ENCODE measurements at places on chromosomes 16 and 17.

DNA sequence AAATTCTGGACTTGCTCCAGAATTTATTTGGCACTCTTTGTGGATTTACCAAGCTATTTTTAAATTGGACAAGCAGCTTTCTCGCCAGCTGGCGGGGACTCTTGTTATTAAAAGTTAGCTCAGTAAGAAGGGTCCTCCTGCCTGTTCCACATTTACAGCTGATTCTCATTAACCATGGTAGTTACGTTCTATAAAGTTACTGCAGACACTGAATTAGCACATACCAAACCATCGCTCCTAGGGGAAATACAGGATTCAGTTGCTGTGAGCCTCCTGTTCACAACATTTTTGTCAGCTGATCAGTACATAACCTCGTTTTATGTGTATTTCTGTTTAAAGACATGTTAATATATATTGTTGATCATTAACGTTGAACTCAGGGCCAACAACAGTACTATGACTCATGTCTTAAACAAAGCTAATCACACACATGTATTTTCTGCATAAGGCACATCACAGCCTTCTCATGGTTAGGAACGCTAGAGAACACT lies 4.2 kb downstream of the LDAF1 start:
- DNase-seq: no peak

DNA sequence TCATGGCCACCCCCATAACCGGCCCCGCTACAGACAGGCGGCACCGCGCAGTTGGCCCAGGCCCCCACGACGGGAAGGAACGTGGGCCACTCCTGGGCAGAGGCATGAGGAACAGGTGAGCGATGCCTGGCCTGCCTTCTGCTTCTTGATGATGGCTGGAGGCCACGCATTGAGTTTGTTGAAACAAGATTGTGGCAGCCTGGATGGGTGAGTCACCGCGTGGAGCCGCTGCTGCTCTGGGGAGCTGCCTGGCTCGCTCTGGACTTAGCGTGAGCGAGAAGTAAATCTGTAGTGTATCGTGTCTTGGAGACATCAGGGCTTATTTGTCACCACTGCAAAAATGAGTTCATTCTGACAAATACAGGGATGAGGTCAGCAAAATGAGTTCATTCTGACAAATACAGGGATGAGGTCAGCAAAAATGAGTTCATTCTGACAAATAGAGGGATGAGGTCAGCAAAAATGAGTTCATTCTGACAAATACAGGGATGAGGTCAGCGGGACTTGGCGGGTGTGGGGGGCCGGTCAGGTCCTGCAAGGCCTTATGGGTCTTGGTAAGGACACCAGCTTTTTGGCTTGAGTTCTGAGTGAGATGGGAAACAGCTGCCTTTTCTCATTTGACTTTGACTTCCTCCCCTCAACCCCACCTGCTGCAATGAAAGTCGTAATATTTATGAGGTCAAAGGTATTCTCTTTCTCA lies 93.0 kb downstream of the SEC14L1 start:
- DNase-seq: no peak

GRCh38 chr17:50558091-50558490 lies 2.4 kb upstream of the CACNA1G start:
- DNase-seq: no peak

DNA sequence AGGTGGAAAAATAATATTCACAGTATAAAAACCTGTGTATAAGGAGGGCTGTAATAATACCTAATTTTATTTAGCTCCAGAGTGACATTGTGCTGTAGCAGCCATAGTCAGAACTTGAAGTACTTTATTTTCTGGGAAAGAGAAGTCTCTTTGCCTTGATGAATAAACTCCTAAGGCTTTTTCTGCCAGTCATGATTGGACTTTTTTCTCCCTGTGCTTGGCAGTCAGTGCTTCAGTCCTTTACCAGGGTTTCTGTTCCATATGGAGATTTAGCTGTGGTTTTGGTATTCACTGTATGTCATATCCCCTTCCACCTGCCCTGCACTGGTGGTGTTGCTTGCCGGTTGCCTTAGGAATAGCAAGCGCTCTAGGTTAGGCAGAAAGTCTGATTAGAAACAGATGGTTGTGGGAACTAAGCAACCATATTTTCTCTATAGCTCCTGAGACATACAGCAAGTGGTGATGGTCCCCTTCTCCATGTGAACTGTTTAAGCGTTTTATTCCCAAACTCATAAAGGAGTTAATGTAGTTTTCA lies 24.7 kb downstream of the DDX42 start:
- no peak for DNase-seq

GRCh38 chr16:24850289-24850938 lies 4.7 kb downstream of the SLC5A11 start:
- DNase-seq: no peak

GRCh38 chr16:26214581-26215174 lies 522.9 kb downstream of the HS3ST4 start:
- DNase-seq: no peak

DNA sequence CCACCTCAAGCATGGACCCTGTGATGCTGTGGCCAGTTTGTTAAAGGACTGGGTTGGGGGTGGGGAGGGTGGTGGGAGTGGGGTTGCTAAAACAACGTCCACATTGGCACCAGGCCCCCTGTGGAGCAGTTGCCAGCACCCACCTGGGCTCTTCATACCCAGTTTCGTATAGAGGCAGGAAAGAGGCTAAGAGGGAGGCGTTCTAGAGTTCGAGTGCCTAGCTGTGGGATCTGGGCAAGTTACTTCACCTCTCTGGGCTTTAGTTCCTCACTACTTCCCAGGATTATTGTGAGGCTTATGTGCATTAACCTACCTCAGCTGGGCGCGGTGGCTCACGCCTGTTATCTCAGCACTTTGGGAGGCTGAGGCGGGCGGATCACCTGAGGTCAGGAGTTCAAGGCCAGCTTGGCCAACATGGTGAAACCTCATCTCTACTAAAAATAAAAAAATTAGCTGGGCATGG lies 1.4 kb downstream of the MFAP4 start:
- no peak for DNase-seq

DNA sequence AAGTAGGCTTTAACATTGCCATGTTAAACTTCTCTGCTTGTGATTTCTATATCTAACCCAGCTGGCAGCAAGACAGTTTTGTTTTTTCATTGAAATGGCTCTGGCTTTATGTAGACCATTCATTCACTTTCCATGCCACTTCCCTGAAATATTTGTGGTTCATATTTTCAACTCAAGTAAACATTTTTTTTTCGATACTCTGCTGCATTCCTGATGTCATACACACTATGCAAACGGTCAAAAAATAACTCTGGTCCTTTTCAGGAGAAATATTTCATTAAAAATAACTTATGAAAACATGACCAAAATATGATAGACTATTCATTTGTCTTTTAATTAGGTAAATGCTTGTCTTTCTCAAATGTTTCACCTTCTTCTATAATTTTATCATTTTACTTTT lies 116.3 kb downstream of the USP22 start:
- DNase-seq: no peak

- peak; percentile 24 for DNase-seq
These were observed 12.9 kb downstream of the ZNRF1 start for GRCh38 chr16:75011634-75012307.

DNA sequence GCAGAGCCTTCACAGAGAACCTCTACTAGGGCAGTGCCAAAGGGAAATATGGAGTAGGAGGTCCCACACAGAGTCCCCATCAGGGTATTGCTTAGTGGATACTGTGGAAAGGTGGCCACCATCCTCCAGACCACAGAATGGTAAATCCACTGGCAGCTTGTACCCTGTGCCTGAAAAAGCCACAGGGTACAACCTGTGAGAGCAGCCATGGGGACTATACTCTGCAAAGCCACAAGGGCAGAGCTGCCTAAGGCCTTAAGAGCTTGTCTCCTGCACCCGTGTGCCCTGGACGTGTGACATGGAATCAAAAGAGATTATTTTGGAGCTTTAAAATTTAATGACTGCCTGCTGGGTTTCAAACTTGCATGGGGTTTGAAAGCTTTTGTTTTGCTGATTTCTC lies 118.0 kb upstream of the SEC14L1 start:
- DNase-seq: no peak

DNA sequence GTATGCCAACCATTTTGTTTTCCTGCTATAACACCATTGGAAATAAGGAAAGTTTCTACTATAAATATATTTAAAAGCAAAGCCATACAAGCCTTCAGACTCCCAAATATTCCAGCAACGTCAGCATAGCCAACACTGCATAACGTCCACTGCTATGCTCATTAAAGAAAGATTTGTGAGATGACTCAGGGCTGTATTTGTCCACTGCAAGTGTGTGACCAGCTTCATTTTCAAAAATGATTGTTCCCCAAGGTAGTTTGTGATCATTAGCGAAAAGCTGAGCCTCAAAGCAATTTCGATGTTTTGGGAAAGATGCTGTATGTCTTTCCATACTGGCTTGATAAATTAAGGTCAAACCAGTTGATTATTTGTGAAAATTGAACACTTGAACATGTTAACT lies 14.9 kb upstream of the CCDC182 start:
- DNase-seq: no peak

GRCh38 chr17:37818689-37819088 lies 73.8 kb upstream of the HNF1B start:
- DNase-seq: no peak

DNA sequence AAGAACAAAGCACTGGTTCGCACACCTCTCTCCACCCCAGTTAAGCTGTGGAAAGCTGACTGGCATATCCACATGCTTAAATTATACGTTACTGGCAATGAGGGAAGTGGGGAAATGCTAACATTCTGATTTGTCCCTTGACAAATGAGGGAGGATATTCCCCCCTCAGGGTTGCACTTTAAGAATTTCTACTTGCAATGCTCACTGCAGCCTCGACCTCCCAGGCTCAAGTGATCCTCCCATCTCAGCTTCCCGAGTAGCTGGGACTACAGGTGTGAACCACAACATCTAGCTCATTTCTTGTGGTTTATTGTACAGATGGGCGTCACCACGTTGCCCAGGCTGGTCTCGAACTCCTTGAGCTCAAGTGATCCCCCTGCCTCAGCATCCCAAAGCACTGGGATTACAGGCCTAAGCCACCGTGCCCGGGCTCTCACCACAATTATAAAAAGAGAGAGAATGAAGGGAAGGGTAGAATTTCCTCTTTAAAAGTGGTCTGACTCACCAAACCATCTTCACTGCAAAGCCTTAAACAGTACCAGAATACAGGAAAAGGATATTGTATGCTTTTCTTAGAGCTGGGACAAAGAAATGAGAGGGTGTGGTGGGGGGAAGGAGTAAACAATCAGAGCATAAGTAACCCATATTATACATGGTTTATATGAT lies 38.9 kb downstream of the KANSL1 start:
- no peak for DNase-seq

- no peak for DNase-seq
These were observed 9.8 kb downstream of the MSRB1 start for GRCh38 chr16:1933097-1933661.

DNA sequence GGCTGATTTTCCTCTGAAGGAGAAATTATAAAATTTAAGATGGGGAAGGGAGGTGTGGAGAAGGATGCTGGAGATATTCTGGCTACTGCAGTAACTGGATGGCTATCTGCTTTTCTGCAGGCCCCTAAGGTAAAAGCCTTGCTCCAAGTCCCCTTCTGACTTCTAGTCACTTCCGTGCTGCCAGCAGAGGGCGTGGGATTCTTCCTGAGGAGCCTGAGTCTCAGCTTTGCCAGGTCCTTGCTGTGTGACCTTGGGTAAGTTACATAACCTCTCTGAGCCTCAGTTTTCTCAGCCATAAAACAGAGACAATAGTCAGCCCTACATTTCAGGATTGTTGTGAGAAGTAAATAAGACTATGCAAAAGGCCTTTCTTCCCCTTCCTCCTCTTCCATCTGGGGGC lies 24.3 kb upstream of the TMEM220 start:
- DNase-seq: no peak

- DNase-seq: no peak
These were observed 31.5 kb upstream of the FOXF1 start for GRCh38 chr16:86478779-86479178.

GRCh38 chr16:85735225-85735635 lies 15.7 kb downstream of the C16orf74 start:
- peak; percentile 4 for DNase-seq

GRCh38 chr17:50426472-50426782 lies 409 bp downstream of the ACSF2 start:
- no peak for DNase-seq

GRCh38 chr17:62690168-62690897 lies 62.9 kb downstream of the MRC2 start:
- no peak for DNase-seq

GRCh38 chr16:58102665-58103392 lies 26.4 kb downstream of the CFAP20 start:
- no peak for DNase-seq

DNA sequence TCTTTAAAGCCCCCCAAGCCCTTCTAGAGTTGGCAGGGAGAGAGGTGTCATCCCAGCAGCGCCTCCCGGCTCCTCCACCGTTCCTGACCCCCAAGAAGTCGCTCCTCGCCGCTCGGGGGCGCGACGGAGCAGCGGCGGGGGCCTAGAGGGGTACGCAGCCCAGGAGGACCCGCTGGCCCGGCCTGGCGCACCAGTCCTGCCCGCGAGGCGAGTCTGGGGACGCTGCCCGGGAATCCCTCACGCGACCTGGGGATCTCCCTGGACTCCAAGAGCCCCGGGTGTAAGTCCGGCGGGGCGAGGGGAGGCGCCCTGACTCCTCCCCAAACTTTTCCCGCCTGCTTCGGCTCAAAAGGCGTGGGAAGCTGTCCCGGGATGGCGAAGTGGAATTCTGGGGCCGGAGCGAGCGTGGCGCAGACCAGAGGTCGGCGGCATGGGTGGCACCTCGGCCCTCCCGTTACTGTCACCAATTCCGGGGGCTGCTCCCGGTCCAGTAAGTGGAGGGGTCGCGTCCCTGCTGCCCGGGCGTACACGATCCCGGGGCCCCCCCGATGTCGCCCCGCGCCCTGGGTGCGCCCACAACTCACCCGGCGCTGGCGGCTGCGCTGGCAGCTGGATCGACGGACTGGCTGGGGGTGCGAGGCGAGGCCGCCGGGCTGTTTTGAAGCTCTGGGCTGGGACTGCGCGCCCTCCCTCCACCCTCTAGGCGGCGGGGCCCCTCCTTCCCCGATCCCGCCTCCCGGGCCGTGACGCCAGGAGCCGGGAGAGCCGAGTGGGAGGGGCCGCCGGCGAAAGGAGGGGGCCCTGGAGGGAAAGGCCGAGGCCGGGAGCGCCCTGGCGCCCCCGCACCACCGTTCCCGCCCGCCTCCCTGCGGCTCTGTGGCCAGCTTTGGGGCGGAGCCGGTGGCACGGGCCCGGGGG lies at the start of gene EMP2:
EMP2 (minus strand) TSS at position 634 of the 918 bp plus-strand sequence. CDS start 32,981 bp downstream, outside the sequence.
- DNase-seq: no peak

DNA sequence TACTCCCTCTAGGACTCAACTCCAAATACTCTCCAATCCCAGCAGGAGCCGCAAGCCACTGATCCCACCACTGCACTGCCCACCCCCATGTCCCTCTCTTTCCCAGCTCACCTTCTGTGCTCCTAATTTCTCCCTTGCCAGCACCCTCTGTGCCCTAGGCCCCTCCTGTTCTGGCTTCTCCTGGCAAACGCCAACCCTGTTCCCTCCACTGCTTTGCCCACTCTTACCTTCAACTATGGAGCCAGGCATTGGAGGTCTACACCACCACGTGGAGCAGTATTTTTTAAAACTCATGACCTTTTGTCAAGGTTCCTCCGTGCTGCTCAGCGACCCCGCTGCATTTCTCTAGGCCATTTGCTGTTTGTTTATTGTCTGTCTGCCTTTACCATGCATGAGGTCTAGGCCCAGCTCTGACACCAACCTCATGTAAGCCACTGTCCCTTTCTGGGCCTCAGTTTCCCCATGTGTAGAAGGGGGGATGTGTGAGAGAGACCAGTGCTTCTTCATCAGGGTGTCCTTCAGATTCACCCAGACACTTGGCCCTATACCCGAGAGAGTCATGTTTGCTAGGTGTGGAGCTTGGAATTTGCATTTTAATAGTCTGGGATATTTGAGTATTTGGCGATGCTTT lies 4.6 kb downstream of the CCDC102A start:
- no peak for DNase-seq

GRCh38 chr17:34626121-34626681 lies 46.8 kb downstream of the TMEM132E start:
- DNase-seq: no peak

GRCh38 chr17:19387921-19388521 lies 1.0 kb upstream of the MFAP4 start:
- DNase-seq: no peak

Measured in stimulated activated CD4-positive, alpha-beta T cell treated with anti-CD3 and anti-CD28 coated beads, TNF-alpha, amount 100 ng/mL, for 1 hour (primary cell).